MG63 (cell line): ENCODE measurements at places on chromosomes 3 and 15. TPM values are rescaled to one million over a fixed set of nuclear protein-coding genes. Genes with fewer than 3 reads are reported as not detected.

DNA sequence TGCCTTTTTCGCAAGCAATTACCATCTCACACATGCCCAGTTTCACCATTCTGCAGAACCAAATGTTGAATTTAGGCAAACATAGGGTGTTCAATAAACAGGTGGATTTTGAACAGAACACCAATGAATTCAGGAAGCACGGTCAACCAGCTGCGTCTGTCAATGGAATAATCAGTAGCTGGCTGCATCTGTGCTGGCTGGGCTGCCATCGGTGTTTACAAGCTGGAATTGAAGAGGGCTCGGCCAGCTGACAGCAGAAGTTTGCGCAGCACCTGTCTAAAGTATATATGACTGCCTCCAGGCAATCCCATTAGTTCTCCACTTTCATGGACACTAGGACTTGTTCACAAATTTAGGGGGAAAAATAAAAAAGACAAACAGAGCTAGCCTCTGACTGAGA lies 996.4 kb upstream of the CFAP20DC start:
- no peak for DNase-seq

DNA sequence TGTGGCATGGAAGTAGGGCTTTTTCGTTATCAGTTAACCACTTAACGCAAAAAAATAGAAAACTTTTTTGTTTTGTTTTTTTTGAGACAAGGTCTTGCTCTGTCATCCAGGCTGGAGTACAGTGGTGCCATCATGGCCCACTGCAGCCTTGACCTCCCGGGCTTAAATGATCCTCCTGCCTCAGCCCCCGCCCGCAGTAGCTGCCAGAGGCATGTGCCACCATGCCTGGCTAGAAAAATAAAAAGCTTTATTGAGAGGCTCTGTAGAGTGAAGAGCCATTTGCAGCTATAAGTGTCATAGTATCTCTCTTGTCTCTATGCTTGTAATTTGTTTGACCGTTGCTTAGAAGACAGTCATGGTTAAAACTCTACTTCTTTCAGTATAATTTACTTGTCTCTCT lies 13.5 kb downstream of the PPP4R2 start:
- no peak for DNase-seq

- no peak for DNase-seq
Measured at GRCh38 chr3:50150863-50151686, 4.0 kb upstream of the SEMA3F start.

DNA sequence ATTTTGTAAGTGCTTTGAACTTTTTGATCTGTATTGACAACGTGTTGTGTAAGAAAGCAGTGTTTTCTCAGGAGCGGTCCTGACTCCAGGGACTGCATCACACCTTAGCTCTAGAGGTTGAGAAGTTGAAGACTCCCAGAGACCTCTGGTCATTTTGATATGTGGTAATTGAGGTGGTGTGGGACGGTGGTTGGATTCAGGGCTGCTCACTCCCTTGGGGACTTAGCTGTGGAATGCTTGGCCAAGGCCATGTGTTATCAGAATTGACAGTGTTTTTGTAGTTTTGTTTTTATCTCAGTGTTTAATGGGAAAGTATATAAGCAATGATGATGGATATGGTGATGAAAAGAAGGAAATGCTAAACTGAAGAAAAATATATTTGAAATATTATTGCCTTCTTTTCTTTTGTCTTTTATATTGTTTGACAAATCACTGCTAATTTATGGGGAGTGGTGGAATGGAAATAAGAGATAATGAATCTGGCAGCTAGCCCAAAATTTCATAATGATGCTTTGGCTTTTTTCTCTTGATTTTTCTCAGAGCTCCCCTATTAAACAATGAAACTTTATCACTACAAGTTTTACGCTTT lies 16.0 kb downstream of the CMSS1 start:
- no peak for DNase-seq

INKA1 gene
- total RNA-seq: 3.2 TPM in 1 of 2 replicates, not detected in the other

DNA sequence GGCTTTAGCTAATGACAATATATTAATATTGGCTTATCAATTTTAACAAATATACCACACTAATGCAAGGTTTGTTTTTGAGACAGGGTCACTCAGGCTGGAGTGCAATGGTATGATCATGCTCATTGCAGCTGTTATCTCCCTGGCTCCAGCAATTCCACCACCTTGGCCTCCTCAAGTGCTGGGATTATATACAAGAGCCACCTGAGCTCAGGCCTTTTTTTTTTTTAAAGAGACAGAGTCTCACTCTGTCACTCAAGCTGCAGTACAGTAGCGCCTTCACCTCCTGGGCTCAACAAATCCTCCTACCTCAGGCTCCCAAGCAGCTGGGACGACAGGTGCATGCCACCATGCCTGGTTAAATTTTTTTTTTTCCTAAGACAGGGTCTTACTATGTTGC lies 11.7 kb downstream of the DLG1 start:
- DNase-seq: no peak

- DNase-seq: peak; percentile 61
Measured at GRCh38 chr3:118628704-118629341, 405.8 kb downstream of the IGSF11 start.

DNA sequence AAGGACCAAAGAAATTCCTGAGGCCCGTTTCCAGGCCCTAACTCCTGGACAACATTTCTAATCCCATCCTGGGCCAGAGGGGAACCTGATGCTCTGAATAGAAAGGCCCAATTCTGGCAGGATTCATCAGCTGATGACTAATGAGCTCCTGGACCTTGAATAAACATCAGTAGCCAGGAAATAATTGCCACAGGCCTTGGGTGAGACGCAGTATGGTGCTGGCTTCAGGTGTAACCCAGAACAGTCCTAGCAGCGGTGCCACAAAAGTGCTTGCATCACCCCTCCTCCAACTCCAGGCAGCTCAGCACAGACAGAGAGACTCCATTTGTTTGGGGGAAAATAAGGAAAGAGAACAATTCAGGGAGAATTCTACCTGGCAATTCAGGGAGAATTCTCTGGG lies 184.7 kb upstream of the POU1F1 start:
- peak; percentile 28 for DNase-seq

PBRM1 gene
- total RNA-seq: 16.2 and 21.3 TPM in 2 replicates

- DNase-seq: no peak
Measured at GRCh38 chr3:35404571-35404970, 234.8 kb upstream of the ARPP21 start.

SH2D7 gene
- total RNA-seq: not detected in 2 replicates

DNA sequence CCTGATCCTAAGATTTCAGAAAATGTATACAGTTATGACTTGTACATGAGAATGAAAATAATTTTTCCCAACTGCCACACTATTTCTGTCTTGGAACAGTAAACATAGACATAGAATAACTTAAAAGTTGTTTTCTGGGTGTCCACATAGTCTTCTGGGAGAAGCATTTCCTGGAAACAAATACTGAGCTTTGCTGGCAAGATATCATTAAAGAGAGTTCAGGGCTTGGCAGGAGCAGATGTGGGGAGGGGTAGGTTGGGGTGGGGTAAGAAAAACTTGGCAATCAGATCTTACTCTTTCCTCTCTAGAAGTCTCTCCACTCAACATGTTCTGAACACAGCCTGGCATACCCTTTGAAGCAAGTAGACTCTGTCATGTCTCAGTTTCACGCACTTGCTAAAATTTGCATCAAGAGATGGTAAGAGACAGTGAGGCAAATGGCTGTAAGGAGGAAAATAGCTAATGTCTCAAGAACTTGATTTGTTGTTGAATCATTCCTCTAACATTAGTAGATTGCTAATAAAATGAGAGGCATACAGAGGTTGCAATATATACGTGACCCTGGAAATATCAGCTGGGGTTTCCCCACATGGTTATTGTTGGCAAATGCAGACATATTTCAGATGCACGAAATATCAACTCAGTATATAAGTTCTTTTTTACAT lies 27.3 kb upstream of the ABI3BP start:
- no peak for DNase-seq

THAP10 gene
- total RNA-seq: 5.6 and 8.9 TPM in 2 replicates

DNA sequence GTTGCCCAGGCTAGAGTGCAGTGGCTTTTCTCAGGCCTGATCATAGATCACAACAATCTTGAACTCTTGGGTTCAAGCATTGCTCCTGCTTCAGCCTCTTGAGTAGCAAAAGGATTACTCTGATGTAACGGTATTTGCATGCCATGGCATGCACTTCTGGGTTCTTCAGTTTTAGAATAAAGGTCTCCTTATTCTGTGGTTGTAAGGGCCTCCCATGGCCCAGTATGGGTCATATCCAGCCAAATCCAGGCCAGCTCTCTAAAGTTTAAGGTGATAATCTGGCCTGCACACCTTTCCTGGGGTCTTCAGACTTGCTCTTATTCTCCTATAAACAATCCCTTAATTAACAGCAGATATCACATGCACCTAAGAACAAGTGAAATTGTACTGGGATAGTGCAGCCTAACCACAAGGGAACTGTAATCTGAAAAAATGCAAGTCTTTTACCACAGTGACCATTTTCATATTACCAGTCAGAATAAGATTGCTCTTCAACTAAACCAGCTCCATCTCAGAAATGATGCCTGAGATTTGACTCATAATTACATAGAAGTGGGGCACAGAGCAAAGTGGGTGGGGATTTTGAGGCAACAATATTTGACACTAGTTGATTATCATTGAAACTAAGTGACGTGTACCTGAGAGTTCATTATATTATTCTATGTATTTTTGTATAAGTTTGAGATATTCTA lies 25.4 kb downstream of the COMMD2 start:
- DNase-seq: no peak

DNA sequence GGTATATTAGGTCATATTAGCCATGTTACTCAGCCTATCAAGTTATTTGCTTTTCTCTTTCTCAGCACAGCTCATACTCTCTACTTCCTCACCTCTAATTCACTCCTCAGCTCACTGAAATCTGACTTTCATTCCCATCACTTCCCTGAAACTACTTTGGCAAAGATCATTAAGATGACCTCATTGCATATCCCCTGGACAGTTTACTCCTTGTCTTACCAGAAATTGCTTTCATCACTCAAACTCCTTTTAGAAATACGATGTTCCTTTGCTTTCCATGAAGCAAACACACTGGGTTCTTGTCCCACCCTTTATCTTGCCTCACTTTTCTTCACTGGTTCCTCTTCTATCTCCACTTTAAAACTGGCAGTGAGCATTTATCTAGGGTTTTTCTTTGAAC lies 354.4 kb downstream of the TUSC7 start:
- DNase-seq: no peak

GRCh38 chr3:196585044-196585757 lies 16.7 kb downstream of the FBXO45 start:
- DNase-seq: no peak

DNA sequence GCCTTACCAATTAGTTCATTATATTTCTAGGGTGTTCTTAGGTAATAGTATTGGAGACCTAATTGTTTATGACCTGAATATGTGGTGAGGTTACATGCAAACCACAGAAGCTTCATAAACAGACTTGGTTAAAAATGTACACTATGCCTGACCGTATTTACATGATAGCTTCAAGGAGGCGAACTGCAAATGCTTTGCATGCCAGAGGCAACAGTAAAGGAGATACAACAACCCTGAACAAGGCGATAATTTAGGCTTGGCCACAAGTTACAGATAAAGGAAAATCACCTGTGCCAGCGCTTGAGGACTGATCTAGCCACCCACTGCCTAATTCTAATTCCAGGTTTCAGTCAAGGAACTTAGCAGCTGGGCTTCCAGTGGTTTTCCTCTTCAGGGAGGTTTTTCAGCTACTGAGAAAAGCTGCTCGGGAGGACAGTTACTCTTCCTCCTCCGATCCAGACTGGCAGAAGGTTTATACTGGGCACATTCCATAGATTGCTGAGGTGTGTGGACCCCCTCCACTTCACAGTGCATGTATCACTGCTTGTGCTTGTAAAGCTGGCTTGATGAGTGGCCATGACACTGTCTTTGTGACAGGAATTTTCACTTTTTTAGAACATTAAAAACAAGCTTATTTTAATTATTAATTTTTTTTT lies 95.6 kb downstream of the DHX36 start:
- DNase-seq: no peak

UTS2B gene
- not detected in 2 replicates for total RNA-seq

ITIH1 gene
- total RNA-seq: not detected in 2 replicates

GRCh38 chr3:100261485-100261903 lies 702 bp downstream of the TBC1D23 start:
- no peak for DNase-seq

DNA sequence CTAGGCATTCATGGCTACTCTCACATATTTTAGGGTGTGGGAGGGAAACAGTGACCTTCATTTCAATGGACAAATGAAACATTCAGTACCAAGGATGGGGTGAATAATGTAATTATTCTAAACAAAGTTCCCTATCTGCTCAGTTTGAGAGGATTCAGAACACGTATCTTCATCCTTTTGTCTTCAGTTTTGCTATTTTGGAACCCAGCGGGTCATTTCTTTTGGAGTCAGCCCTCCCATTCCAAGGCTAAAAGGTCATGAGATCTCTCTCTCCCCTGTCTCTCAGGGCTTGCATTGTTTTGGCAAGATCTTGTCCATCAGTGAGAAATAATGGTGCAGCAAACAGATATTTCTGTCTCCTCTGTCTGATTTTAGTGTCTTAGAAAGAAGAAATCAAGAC lies 16.3 kb upstream of the GATM start:
- DNase-seq: no peak

DNA sequence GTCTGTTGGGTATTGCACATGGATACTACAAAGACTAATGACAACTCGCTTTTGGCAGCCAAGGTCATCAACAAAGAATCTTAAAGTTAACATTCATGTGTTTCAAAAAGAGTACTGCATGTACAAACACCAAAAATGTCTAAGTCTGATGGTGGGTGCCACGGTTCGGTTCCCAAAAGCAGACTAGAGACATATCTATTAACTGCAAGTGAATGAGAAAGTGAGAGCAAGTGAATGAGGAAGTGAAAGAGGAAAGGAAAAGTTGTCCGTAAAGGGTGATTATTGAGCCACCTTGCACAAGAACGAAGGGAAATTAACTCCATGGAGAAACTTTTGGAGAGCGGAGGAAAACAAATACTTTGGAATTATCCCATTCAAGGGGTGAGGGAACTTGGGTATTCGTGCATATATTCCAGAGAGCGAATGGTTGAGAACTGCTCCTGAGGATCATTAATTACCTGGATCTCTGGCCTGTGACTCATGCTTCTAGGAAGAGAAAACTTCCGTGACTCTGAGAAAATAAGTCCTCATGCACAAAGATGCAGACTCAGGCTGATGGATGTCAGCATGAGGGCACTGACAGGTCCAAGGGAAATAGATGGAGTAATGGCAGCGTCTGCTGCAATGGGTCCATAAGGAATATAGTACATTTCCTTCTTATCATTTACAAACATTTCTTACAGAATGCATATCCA lies 336.5 kb upstream of the TGFBR2 start:
- DNase-seq: no peak

DNA sequence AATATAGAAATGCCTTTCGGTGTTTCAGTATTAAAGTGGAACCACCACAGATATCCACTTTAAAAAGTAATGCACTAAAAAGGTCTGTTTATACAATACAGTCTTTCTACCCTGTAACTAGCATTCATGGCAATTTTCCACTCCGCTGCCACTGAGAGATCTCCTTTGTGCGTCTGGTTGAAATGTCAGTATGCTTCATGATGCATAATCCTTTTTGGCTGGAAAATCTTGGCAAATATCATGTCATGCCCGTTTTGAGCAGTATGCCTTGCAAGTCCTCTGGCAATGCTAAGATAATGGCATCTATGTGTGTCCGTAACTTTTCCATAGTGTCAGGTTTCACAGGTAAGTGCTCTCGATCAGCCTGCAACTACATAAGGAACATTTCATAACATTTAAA lies 30.8 kb upstream of the ARF4 start:
- no peak for DNase-seq
